ENCODE measurements at places on chromosomes 12 and 14. TPM values are rescaled to one million over a fixed set of nuclear protein-coding genes. Genes with fewer than 3 reads are reported as not detected.

GRCh38 chr14:101223127-101223526 lies 319.6 kb upstream of the RTL1 start:
- no peak for DNase-seq

GRCh38 chr14:60381909-60382308 lies 104.0 kb downstream of the C14orf39 start:
- no peak for DNase-seq

GRCh38 chr14:87935886-87936285 lies 57.1 kb downstream of the GALC start:
- no peak for DNase-seq

DNA sequence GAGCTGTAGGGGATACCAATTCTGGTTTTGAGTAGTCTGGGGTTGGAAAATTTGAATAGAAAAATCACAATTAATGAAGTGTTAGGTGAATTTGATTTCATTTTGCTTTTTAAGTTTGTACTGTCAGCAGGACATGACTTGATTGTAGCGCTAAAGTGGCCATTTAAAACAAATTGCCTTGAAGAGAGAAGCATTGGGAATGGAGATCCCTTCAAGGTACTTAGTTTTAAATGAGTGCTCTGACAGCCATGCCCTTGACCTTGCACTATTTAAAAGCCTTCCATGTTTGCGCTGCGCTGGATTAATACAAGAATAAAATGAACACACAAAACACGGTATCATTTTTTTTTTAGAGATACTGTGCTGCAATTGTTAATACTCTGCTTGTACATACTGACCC lies 345.9 kb downstream of the NAV3 start:
- DNase-seq: no peak

GRCh38 chr12:59689776-59690175 lies 93.9 kb downstream of the SLC16A7 start:
- no peak for DNase-seq

GRCh38 chr12:67241482-67241881 lies 27.7 kb upstream of the CAND1 start:
- DNase-seq: no peak

Gene RIMBP2
- 0.16 TPM for total RNA-seq

Gene CLEC9A
- not detected for total RNA-seq

Gene FGF6
- total RNA-seq: not detected
